DMS79 treated with DMSO at 0.1 percent for 48 hours (cell line): ENCODE measurements at places on chromosomes 3 and 15.
A peak's percentile ranks its signal among the peaks of the same experiment; 100 is the strongest.

DNA sequence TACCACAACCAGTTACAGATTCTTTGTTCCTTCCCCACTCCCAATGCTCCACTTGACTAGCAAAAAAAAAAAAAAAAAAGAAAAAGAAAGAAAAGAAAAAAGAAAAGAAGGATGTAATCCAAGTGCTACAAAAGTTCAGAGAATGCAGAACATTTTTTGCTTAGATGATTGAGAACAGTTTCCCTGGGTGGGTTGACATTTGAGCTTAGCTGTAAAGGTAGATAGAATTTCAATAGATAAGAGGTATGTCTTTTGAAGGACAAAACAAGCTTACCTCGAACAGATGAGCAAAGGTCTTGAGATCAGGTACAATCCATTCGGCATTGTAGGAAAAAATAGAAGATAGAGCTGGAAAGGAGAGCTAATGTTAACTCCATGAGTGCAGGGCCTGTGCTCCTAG is 344.6 kb upstream of the NECTIN3 start:
- no peak for DNase-seq

- DNase-seq: no peak
Observed at GRCh38 chr3:123082370-123083065, 15.7 kb downstream of the PDIA5 start.

- no peak for DNase-seq
Observed at GRCh38 chr3:188881954-188882641, 289.7 kb upstream of the TPRG1 start.

- no peak for DNase-seq
Observed at GRCh38 chr3:143220741-143221140, 101.2 kb downstream of the CHST2 start.

DNA sequence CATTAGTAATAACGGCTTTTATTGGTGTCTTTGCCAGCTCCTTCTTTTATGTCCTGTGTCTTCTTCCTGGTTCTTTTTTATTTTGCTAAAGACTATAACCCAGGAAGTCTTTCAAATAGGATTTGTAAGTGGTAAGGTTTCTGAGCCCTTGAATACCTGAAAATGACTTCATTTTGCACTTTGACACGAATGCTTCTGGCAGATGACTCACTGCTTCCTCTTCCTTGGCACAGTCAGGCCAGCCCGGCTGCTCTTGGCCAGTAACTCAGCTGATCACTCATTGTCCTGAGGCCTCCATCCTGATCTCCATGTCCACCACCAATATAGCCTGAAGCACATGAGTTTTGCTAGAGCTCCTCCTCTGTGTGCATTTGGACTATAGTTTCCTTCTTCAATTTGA is 48.7 kb upstream of the NR2E3 start:
- no peak for DNase-seq

GRCh38 chr3:23999012-23999641 is 54.0 kb downstream of the NR1D2 start:
- DNase-seq: peak; percentile 1

- no peak for DNase-seq
Observed at GRCh38 chr3:174253196-174253823, 605.8 kb upstream of the NAALADL2 start.

DNA sequence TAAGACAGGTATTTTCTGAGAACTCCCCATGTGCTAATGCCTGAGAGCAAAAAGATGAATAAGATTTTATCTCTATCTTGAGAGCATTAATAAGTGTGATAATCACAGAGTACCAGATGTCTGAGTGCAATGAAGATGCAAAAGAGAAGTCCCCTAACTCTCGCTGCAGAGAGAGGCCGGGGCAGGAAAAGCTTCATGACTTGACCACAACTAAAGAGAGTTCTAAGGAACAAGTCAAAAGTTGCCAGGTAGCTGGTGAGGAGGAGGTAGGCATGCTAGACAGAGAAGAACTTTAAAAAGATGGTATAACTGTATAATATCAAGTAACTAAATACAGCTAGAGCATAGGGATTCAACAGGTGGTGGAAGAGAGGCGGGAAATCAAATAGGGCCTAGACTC is 28.8 kb downstream of the MTMR10 start:
- DNase-seq: no peak

DNA sequence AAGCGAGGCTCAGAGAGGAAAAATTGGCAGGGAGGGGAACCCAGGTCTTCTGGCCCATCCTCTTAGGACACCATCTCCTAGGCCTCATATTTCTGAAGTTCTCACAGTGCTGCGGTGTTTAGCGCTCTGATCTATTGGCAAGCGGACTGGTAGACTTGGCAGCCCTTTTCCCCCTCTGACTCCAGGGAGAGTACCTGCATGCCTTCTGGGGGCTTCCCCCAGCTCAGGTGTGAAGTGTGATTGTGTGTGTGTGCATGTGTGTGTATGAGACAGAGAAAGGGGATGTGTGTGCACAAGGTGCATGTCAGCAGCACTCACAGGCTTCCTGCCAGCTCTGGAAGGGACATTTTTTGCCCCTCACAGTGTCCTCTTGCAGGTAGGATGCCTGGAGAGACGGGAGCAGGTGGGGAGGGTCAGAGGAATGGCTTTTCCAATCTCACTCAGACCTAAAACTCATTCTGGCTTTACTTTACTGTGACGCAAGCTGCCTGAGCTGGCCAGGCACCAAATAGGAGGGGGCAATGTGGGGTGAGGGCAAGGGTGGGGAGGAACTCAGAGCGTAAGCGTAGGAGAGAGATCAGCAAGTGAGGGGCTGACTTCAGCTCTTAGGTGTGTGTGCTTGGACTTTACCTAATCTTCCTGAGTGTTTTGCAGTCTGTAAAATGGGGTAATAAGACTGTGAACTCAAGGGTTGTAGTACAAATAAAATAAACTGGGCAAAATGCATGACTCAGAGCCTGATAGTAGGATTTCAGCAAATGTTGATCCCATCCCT is 4.0 kb upstream of the IL17RE start:
- no peak for DNase-seq

DNA sequence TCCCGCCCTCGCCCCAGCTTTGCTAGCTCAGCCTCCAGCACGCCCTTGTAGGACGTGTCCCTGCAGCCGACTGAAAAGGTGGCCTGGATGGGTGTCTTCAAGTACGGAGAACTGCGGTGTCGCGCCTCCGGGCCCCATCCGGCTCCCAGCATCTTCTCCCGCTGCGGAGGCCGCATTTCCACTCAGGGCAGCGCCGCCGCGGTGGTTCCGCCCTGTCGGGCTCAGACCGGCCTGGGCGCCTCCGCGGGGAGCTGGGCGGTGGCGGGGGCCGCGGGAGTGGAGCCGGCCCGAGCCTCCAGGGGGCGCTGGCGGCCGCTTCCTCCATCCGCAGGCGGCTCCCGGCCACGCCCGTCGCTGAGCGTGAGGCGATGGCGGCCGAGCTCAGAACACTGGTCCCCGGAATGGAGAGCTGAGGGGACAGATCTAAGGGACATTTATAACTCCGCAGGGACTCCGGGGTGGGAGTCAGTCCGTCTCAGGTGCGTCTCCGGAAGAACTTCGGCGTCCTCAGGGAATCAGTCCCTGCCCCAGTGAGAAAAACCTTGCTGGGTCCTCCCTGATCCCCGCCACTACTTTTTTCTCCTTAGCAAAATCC is 13.6 kb upstream of the SMCO1 start:
- DNase-seq: peak; percentile 35

DNA sequence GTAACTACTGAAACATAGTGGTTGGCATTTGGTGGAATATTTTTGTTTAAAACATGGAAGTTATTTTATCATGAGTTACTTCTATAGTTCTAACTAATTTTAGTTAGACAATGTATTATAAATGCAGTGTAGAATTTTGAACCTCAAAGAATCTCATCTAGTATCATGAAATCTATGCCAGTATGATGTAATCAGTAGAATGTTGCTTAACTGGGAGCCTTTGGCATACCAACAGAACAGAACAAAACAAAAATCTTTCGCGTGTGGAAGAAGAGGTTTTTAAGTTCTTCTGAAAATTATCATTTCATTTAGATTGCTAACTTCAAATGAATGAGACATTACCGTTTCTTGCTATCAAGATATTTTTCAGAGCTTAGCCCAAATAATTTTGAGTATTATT is 98.4 kb upstream of the LRRFIP2 start:
- no peak for DNase-seq

GRCh38 chr3:142215106-142215505 is 10.3 kb downstream of the GK5 start:
- no peak for DNase-seq

- DNase-seq: no peak
Observed at GRCh38 chr3:24069045-24069444, 124.0 kb downstream of the NR1D2 start.

DNA sequence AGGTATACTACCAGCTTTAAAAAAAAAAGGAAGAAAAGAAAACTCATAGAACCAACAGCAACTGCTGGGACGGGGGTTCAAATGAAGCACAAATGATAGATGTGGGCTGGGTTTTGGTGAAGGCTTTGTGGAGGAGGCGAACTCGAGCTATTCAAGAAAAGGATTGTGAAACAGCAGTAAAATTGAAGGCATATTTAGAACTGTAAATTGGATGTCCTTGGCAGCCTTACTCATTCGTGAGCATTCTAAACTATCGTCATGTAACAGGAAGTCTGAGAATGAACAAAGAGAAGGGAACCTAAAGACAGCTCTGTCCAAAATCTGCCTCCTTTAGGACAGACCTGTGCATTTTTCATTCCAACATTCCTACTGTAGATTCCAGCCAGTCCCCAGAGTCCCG is 97.8 kb downstream of the LARS2 start:
- no peak for DNase-seq

- DNase-seq: no peak
Observed at GRCh38 chr3:185549651-185550111, 2.7 kb downstream of the LIPH start.

DNA sequence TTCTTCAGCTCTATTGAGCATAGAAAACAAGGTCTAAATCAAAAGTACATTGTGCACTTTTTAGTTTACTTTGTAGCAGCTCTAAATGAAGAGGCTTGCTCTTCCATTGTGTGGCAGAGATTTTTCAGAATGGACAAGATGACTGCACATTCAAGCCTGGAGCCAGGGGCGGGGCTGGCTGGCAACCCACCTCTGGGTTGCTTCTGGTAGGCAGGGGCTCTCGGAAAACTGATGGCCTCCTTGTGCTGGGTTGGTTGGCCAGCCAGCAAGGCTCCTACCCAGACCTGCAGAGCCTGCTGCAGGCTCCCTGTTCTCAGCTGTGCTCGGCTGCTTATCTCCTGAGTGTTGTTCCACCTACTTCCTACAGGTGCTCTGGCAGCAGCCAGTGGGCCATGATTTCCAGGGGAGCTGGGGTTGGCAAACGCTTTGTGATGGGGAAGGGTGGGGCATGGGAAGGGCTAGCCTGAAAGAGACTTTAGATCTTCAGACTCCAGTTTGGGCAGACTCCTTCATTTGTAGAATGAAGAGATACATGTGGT is 8.8 kb downstream of the BSN start:
- no peak for DNase-seq

DNA sequence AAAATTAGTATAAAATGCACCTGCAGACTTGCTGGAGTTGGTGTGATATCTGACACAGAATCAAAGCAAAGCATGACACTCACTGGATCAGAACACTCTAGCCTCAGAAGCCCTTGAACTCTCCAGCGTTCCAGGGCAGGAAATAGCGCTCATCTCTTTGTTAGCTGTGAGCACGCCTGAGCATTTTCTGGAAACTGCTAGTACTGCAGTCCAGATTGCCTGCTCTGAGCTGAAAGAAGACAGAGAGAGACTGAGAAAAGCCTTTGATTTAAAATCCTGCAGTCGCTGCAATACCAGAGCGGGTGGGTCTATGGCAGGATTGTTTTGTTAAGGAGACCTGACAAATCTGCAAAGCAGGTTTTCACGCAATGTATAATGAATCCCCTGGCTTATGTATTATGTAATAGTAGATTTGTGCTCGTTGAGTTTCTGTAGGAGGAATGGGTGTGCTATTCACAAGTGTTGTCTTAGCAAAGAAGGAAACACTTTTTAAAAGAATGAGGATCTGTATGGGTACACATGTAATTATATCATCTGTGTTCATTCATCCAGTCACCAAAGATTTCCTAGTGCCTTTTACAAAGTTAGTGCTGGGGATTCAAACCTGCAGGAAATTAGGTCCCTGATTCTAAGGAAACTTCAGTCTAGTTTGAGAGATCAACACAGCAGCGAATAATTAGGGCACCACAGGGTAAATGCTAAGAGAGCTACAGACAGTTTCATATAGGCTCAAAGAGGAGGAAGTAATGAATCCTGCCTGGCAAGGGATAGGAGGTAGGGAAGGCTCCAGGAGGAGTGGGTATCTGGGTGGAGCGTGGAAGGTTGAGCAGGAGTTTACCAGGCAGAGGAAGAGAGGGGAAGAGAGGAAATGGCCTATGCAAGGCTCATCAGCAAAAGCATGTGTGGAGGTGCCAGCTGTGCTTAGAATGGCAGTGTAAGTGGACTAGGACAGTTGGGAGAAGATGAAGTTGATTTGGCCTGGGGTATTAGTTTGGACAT is 26.1 kb upstream of the MGLL start:
- DNase-seq: peak; percentile 18

- no peak for DNase-seq
Observed at GRCh38 chr3:8964436-8965370, 1.4 kb upstream of the RAD18 start.

DNA sequence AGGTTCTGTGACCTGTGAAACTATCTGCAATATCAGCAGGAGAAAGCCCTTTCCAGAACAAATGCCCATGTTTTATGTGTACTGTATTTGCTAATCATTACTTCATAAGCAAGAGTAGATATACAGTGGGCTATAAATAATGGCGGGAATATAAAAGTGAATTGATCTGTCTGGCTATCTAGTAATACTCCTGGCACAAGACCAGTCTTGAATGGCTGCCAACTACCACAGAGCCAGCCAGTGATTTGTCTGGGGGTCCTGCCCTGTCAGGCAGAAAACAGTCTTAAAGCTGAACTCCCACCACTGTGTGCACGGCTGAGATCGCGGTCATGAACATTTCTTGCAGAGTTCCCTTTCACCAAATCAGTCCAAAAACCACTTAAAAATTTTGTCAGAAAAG is 176.3 kb downstream of the MEIS2 start:
- DNase-seq: no peak

- no peak for DNase-seq
Observed at GRCh38 chr3:142228964-142229363, 3.6 kb upstream of the GK5 start.

GRCh38 chr3:196660381-196661166 is 21.1 kb downstream of the NRROS start:
- peak; percentile 97 for DNase-seq

- no peak for DNase-seq
Observed at GRCh38 chr3:120393761-120394160, 44.6 kb upstream of the LRRC58 start.

DNA sequence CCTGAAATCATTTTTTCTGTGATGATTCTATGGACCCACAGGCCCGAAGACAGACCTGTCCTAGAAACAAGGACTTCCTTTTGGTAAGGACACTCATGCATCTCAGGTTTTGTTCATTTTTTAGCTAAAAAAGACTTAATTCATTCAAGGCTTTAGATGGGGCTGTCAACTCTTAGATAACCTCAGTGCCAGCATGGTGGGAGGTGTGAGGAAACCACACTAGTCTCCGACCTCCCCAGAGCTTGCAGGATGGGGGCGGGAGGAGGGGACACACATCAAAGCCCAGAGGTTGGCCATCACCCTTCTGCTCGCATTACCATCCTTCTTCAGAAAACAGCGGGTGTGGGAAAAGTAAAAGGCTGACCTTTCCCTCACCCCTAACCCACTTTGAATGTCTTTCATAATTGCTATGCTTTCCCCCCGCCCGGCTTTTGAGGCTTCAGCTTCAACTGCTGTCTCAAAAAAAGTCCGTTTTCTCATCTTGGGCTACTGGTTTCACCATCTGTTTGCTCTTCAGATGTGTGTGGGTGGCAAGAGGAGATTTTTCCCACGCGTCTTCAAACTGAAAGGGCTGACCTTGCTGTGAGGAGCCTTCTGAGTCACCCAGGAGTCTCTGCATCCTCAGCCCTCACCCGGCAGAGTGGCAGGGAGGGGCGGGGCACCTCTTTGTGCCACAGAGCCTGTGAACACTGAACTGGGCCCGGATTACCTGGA is 27.6 kb upstream of the CXCR6 start:
- DNase-seq: no peak
